ENCODE measurements at places on chromosomes 2 and 18. TPM values are rescaled to one million over a fixed set of nuclear protein-coding genes. Genes with fewer than 3 reads are reported as not detected.

DNA sequence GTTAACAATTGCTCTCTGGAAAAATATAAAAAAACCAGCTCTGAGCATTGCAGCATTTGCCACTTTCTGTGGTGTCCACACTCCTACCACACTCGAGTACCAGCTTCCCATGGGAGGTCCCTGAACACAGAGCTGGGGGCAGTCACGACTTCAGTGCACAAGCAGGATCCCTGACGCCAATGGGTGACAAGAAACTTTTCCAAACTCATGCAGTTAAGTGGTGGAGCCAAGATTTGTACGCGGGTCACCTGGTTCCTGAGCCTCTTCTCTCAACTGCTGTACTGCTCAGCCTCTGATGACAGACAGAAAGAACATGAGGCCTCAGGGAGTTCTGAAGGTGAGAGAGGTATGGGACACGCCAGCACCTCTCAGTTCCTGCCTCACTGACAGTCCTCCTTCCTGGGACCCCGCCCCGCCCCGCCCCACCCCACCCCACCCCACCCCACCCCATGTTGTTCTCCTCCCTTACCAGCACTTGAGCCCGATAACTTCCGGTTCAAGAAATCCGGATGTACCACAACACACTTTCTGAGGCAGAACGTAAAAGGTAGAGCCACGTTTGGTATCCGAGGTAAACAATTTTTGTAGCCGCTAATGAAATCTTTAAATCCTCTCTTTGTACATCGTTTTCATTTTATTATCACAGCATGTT lies 287.6 kb downstream of the MYCN start:
- DNase-seq, result no peak

The CPO gene
- not detected for total RNA-seq

- no peak for DNase-seq
Observed at GRCh38 chr18:39801848-39802247, 2153.2 kb upstream of the PIK3C3 start.

DNA sequence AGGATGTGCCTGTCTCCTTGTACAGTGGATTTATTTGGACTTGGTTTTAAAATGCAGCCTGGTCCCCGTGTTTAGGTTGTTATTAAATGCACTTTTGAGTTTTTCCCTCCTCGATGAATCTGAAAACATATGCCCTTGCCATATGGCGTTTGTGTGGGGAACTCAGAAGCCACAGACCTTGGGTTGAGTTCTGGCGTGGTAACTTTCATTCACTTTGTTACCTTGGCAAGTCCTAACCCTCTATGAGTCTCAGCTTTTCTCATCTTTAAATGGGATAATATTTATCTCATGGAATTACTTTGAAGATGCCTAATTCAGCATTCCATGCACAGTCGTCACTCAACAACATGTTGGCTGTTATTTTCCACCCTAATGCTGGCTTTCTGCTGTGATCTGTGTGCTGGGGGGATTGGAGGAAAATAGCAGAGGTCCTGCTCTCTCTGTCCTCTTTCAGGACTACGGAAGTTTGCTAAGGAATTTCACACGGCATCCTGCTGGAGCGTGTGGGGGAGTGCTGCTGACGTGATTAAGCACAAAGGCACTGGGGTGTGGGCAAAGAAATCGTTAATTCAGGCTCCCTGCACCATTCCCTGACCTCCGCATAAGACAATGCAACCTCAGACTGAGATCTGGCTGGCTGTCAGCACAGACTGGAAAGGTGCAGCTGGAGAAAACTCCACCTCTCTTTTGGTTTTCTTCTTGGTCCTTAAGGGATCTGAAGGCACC lies 61.7 kb downstream of the LDLRAD4 start:
- peak; percentile 26 for DNase-seq

The ARHGAP25 gene
- total RNA-seq, result 31.8 TPM

DNA sequence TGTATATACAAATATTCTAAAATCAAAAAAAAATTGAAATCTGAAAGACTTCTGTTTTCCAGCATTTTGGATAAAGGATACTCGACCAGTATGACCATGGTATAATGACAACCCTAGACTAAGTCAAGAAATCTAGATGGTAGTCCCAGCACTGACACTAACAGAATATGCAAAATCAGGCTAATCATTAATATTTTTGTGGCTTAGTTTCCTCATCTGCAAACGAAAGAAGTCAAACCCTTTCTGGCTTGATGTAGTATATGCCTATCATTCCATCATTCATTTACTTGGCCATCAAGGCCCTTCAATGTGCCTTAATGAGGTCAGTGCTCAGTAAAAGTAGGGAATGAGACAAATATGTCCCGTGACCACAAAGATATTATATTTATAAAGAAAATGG lies 83.5 kb downstream of the NCKAP5 start:
- no peak for DNase-seq

DNA sequence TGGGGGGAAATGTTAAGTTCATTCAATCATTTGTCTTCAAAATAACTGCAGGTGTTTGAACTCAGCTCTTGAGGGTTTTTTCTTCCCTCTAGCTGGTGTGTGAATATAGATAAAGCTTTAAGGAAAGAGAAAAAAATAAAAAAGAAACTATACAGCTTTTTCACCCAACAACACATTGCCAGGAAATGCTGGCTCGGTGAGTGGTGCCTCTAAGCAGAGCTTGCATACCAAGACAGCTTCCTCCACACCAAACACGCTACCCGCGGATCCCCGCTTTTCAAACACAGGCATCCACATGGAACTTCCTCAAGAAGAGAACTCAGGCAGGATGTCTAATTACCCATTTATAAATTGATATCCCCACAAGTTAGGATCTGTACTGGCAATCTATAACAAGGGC lies 69.8 kb upstream of the TANK start:
- no peak for DNase-seq

- DNase-seq, result no peak
Observed at GRCh38 chr2:211114826-211115455, 558.5 kb downstream of the CPS1 start.

The KCNIP3 gene
- total RNA-seq, result 3.0 TPM

- no peak for DNase-seq
Observed at GRCh38 chr18:47780011-47780725, 150.3 kb downstream of the SMAD2 start.

DNA sequence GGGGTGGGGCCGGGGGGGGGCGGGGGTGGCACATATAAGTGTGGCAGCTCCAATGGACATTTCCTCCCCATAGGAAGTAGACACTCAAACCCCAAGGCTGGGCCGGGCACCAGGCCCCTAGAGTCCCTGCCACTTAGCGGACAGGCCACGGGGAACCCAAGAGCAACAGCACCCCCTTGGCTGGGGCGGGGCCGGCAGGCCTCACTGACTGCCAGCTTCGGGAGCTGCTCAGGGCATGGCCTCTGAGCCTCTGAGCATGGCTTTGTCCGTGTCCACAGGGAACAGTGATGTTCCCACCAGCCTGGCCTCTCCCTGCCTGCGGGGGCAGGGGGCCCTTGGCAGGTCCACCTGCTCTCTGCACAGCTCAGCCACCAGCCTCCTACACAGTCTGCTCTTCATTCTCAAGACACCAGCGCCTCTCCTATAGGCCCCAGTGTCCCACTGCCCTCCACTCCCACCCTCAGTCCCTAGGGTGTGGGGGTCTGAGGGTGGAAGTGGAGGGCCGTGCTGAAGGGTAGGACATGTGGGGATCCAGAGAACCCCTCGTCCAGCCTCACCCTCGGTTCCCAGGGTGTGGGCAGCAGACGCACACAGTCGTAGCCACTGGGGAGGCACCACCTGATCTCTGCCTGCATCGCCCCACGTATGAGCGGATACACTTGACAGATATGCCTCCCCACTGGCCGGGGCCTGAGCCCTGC lies 106.7 kb downstream of the FAM210A start:
- DNase-seq, result no peak

GRCh38 chr18:9869715-9870430 lies 15.9 kb upstream of the TXNDC2 start:
- no peak for DNase-seq

The NPC1 gene
- 143 TPM for total RNA-seq

The RPRM gene
- total RNA-seq, result 0.26 TPM

The PIEZO2 gene
- 20.4 TPM for total RNA-seq

DNA sequence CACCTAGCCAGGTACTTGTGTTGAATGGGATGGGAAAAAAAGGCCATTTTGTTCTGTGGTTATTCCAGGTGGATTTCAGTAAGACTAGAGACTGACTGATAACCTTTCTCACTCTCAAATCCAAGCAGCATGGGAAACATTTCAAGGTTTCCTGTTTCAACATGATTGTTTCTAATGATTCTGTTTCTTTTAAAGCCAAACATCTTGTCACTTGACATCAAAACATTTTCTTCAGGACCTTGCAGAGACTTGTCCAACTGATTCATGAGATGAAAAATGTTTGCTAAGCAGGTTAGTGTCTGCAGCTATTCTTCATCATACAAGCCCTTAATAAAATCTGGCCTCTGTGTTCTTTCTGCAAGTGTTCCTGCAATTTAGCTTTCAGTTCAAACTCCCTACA lies 456.5 kb upstream of the CWC22 start:
- no peak for DNase-seq

GRCh38 chr18:59540346-59540745 lies 156.9 kb downstream of the CCBE1 start:
- no peak for DNase-seq

- no peak for DNase-seq
Observed at GRCh38 chr2:145096582-145096981, 576.7 kb upstream of the ZEB2 start.

The EHD3 gene
- total RNA-seq, result 13.0 TPM

- no peak for DNase-seq
Observed at GRCh38 chr18:2681993-2682603, 26.6 kb downstream of the SMCHD1 start.

DNA sequence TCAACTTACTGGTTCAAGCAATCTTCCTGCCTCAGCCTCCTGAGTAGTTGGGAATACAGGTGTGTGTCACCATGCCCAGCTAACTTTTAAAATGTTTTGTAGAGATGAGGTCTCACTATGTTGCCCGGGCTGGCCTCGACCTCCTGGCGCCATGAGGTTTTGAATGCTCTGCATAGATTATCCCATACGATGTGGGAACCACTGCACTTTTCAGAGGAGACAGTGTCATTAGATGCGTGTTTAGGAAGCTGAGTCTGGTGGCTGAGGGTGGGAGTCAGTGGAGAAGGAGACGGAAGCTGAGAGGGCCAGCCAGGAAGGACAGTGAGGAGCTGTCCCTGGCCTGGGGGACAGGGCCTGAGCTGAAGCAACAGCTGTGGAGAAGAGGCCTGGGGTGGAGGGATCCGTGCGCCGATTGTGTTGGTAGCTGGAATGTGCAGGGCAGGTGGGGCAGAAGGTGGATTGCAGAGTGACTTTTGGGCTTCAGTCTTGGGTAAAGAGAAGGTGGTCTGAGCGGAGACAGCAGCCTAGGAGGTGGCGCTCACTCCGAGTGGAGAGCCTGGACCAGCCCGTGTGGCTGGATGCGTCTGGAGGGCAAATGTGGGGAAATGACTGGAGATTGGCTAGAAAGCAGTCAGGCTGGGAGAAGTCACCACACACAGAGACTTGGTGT lies 68.0 kb downstream of the LDLRAD4 start:
- DNase-seq, result peak; percentile 44

The TTN gene
- 19.6 TPM for total RNA-seq

All from upper lobe of right lung (tissue), 1 donor.